ENCODE measurements at places on chromosomes 12 and 14. TPM values are rescaled to one million over a fixed set of nuclear protein-coding genes. Genes with fewer than 3 reads are reported as not detected.

KRT2 gene
- total RNA-seq = not detected

RD3L gene
- total RNA-seq = not detected

FGD6 gene
- 32.7 TPM for total RNA-seq

SLC6A15 gene
- total RNA-seq = 2.3 TPM

KRT73 gene
- total RNA-seq = not detected

SYT10 gene
- not detected for total RNA-seq

All from vein endothelial cell (primary cell).